ENCODE measurements at places on chromosomes 16 and 17.

DNA sequence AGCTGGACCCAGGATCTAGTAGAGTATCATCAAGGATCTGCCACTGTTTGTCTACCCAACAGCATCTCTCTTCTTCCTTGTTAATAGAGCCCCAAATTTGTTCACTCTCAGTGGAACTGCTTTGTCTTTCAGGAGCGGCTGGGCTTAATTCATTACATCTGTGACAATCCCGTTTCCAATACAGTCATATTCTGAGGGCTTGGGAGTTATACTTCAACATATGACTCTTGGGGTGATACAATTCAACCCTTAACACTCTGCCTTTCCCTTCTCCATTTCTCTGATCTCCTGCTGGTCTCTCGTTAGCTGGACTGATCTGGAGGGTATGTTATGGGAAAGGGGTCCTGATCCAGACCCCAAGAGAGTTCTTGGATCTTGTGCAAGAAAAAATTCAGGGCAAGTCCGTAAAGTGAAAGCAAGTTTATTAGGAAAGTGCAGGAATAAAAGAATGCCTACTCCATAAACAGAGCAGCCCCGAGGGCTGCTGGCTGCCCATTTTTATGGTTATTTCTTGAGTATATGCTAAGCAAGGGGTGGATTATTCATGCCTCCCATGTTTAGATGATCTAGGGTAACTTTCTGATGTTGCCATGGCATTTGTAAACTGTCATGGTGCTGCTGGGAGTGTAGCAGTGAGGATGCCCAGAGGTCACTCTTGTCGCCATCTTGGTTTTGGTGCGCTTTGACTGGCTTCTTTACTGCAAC lies 42.4 kb downstream of the IQCK start:
- no peak for DNase-seq

DNA sequence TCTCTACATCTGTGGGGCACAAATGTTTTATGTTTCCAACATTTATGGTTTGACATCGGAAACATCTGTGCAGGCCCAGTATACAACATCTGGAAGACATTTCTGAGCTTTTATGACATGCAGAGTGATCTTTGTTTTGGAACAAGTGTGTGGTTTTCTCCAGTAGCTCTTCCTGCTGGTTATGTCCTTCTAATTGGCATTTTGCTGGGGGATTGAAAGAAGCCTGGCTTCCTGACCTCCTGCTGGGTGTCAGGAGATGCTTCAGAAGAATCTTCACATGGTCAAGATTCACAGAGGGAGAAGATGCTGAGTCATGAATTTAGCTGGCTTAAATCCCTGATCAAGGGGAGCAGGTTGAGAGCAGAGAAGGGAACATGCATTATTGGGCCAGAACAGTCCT lies 279.5 kb upstream of the MYOCD start:
- no peak for DNase-seq

DNA sequence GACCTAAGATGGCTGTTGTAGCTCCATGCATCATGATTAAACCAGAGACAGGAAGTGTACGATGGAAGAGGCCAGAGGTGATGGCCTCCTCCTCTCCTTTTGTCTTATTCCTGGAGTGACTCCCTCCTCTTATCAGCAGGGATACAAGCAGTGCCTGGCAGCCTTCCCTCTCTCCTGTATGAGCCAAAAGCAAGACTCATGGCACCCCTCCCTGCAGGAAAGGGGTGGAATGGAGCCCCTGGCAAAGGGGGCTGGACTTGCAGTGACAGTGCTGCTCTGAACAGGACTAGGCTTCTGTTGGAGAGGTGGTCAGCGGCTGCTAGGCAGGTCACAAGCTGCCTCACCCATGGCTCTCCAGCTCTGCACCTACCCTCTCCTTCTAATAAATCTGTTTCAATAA lies 8.4 kb downstream of the TXNL4B start:
- no peak for DNase-seq

DNA sequence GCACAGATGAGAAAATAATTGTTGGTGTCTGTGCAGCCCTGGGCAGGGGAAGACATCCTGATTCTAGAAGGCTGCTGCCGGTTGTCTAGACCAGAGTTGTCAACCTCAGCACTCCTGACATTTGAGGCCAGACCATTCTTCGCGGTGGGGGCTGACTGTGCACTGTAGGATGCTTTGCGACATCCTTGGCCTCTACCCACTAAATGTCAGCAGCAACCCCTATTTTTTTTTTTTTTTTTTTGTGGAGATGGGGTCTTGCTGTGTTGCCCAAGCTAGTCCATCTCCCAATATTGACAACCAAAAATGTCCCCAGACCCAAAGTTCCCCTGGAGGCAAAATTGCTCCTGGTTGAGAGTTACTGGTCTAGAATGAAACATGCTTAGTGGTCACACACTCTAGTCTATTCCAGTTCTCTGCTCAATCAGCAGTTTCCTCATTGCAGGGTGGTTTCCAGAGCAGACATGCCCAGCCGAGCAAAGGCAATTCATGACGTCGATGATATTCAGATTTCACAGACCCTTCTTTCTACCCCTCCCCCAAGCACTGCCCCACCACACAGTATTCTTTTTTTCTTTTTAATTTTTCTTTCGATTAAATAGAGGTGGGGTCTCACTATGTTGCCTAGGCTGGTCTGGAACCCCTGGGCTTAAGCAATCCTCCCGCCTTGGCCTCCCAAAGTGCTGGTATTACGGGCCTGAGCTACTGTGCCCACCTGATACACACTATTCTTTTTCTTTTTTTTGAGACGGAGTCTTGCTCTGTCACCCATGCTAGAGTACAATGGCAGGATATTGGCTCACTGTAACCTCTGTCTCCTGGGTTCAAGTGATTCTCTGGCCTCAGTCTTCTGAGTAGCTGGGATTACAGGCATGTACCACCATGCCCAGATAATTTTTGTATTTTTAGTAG lies 9.0 kb downstream of the C17orf99 start:
- no peak for DNase-seq

DNA sequence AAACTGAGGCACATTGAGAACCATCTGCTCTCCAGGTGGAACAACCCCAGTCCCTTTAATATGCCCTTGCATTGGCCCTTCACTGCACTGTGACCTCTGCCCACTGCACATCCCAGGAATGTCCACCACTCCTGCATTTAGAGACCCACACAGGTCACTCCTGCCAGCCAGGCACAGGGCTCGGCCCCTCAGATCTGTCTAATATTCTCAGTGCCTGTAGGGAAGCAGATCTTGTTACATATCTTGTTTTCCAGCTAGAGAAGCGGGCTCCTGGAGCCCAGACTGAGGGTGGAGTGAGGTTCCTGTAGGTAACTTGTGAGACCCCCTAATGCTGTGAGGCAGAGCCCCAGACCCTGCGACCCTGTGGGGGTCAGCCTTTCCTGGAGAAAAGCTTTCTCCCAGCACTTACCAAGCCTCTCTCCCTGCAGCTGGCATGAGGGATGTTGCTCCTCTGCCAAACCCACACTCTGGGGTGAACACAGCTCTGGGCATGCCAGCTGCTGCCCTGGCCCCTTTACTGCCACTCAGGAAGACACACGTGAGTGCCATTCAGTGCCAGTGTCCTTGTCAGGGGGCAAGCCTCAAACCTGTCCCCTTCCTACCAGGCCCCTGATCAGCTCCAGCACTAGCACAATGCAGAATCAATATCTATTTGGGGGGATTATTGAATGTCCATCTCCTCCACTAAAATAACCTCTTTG lies 40.3 kb upstream of the CRHR1 start:
- no peak for DNase-seq

DNA sequence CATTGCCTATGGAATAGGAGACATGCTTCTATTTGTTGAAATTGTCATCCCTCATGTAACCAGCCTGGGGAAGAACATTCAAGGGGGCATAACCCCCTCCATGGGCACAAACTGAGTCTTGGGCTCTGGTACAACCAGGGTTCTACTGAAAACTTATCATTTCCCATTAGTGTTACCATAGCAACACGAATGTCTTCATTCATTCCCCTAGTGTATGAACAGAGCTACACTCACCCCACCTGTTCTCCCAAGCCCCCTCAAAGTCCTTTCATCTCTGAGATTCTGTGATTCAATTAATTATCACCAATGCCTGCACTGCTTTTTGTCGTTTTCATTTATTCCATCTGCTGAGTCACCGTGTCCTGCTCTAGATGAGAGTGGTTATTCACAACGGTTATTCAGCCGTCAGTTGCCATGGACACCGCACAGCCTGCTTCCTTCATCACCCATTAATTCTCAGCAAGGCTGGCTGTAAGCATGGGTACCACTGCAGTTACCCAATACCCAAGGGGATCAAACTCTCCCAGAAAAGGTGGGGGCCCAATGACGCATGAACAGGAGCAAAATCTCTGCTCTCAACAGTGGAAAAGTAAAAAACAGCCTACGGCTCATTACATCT lies 1.6 kb upstream of the GAST start:
- no peak for DNase-seq

DNA sequence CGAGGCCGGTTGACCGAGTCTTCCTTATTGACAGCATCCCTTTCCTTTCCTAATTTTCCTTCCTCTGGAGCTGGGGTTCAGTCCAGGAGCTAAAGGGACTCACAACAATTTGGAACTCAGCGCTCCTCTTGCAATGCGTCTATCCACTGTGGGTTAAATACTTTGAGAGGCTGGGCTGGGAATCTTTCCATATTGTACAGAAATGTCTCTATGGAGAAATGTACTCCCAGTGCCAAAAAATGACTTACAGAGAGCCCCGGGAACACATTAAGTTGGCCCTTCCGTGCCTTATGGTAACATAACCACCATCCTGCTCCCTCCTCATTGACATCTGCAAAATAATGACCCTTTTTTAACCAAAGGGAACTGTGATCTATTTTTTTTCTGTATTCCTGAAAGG lies 192.8 kb downstream of the FTO start:
- DNase-seq = no peak

GRCh38 chr17:80998748-80999535 lies 7.3 kb downstream of the CHMP6 start:
- DNase-seq = no peak

DNA sequence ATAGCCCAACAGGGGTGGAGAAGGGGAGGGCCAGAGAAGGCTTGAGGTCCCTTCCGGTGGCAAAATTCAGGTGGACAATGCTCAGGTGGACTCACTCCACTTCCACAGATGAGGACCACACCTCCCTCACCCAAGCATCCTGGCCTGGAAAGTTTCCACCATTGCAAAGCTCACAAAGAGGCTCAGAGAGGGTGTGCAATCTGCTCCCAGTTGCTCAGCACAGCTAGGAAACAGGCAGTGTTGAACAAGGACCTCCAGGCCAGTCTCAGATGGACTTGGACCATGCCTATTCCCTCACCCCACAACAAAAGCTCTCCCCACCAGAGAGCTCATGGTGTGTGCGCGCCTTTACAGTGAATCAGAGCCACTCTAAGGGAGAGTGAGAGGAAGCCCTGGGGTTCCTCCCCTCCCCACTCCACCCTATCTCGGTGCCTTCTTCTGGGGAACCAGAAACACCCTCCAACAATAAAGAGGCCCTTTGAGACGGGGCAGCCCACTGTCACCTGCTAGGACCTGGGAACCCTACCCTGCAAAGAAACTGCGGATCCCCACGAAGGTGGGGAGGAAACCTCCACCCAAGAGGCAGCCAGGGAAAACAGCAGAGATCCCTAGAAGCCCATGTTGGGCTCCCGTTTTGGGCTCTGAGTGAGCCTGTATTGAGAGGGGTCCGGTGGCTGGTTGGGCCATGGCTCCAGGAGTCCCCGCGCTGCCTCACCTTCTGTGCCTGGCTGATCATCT lies 1.6 kb downstream of the FAM83G start:
- DNase-seq = no peak
